CD4-positive, alpha-beta T cell (primary cell): ENCODE measurements at places on chromosomes 5 and 9.

DNA sequence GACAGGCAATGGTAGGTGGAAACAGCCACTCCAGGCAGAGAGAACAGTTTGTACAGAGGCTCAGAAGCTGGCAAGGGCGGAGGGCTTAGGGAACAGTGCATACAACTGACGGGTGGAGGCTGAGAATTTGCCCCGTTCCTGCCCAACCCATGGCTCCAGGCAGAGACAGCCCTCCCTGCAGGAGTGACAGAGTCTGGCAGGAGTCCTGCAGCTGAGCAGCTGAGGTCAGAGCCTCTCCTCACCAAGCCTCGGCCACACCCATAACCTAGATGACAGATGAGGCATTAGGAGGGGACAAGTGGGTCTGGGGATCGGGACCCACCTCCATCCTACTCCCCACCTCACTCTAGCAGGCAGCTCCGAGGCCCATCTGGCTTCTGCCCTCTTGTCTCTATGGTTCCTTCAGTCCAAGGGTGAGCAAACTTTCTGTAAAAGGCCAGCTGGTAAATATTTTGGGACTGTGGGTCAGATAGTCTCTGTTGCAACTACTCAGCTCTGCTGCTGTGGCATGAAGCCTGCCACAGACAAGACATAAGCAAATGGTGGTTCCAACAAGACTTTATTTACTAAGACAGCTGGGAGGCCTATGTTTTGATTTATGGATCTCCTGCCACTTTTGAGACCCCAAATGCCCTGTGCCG lies 83.7 kb downstream of the SH3TC2 start:
- DNase-seq: no peak

GRCh38 chr9:78121488-78121887 lies 89.9 kb upstream of the GNAQ start:
- DNase-seq: peak; percentile 41

DNA sequence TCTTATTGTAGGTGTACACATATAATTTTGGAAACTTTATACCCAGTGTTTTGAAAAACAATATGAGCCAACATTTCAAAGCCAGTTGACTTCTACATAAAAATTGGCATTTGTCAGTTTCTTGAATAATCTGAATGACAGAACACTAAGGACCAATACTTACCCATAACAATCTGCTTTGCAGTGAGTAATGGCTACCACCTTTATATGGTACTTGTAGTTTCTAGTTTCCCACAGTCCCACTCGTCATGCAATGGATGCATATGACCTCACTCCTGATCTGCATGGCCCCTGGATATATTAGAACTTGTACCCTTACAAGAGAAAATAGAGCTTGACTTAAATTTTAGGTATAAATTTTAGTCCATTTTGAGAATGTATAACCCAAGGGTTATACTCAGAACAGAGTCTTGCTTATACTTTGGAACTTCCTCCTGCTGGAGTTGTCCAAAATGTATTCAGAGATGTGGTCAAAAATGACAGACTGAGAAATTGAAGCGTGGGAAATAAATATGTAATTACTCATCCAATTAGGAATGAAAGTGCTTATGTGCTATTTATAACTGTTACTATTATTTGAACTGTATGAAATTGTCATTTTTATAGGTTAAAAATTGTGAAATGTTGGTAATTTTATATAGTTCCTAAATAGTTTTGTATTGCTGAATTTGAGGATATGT lies 19.5 kb downstream of the XRCC4 start:
- no peak for DNase-seq

GRCh38 chr5:75723378-75723777 lies 6.1 kb upstream of the POC5 start:
- DNase-seq: no peak

- DNase-seq: no peak
Measured at GRCh38 chr9:27311184-27311583, 14.2 kb upstream of the EQTN start.

- DNase-seq: no peak
Measured at GRCh38 chr9:3954331-3955304, 345.2 kb downstream of the GLIS3 start.

GRCh38 chr5:5953584-5954274 lies 424.6 kb downstream of the MED10 start:
- no peak for DNase-seq

DNA sequence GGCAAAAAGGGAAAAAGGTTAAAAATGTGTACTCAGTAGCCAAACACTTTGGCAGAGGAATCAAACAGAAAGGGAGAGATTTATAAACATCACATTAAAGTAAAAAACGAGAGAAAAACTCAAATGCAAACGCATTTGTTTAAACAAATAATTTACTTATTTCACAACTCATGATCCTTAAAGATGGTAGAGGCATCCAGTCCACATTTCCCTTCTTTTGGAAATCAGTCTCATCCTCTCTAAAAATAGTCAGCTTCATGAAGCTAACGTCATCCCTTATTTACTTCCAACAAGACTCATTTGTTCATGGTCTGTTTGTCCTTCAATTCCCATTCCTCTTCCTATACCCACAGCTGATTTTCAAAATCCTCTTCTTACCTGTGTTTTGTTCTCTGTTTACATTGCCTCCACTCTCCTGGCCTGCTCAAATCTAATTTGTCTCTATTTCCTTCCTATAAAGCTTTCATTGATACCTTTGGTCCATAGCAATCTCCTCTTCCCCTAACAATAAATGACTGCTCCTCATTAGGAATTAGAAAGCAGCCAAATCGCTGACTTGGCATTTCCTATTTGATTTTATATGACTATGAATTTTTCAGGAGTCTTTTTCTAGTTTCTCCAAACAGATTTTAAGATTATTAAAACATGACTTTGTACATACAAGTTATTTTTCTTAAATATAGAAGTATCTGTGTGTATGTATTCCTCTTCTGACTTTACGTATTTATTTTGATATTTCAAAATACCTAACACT lies 805.3 kb downstream of the TLE1 start:
- no peak for DNase-seq

DNA sequence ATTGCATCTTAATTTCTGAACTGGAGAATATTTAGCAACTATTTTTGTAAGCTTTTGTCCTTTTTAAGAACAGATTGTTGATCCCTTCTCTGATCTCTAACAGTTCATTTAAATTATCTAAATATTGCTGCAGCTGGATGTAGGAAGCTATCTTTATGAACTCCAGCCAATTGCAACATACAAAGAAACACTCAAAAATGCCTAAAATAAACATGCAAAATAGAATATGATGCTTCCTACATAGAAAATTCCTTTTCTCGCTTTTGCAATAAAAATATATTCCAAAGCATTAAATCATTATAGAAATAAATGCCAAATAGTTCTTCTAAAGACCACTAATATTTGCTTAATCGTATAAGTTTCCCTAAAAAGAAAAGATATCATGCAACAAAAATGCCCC lies 218.6 kb downstream of the LURAP1L start:
- no peak for DNase-seq

- DNase-seq: no peak
Measured at GRCh38 chr9:68844157-68844556, 139.1 kb downstream of the PIP5K1B start.
